GM20000 (cell line): ENCODE measurements at places on chromosomes 12 and 14.
A peak's percentile ranks its signal among the peaks of the same experiment; 100 is the strongest.

DNA sequence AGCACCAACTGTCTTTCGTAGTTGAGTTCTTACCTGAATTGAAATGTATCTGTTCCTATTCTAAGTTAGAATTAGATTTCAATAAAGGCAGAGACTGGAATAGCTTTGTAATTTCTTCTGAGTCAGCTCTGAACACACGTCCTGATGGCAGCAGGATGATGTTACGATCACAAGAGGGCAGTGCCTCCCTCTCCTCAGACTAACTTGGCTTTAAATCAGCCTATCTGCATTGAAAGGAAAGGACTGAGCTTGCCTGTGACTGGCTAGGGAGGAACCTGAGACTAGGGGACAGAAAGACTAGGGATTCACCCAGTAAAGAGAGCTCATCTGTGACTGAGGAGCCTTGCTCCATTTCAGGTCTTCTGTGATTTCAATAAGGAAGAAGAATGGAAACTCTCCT, 323.7 kb upstream of the OR4E1 start:
- no peak for DNase-seq

DNA sequence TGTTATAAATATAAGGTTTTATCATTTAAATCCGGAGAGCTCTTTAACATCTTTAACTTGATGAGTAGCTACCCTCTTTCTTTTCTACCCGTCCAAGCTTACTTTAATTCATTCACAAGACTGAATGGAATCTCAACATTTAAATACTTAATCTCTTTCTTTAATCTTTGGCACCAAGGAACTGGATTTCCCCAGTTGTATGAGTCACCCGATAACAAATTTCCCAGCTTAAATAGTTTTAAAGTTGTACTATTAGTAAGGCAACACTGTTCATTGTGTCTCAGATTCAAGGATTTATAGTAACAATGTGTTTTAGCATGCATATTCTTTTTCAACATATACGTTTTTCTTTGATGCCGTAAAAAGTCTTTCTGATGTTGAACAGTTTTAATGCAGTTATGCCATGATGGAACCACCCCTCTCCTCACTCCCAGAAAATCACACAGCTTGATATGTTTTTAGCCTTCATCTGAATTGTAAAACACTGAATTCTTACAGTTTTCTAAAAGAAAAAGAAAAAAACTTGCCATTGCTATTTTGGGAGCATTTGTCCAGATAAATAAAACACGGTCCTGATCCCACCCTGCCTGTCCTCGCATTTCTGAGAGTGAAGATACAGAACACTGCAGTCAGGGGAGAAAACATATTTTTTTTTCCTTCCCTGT, 16.0 kb upstream of the LRP6 start:
- DNase-seq, result no peak

DNA sequence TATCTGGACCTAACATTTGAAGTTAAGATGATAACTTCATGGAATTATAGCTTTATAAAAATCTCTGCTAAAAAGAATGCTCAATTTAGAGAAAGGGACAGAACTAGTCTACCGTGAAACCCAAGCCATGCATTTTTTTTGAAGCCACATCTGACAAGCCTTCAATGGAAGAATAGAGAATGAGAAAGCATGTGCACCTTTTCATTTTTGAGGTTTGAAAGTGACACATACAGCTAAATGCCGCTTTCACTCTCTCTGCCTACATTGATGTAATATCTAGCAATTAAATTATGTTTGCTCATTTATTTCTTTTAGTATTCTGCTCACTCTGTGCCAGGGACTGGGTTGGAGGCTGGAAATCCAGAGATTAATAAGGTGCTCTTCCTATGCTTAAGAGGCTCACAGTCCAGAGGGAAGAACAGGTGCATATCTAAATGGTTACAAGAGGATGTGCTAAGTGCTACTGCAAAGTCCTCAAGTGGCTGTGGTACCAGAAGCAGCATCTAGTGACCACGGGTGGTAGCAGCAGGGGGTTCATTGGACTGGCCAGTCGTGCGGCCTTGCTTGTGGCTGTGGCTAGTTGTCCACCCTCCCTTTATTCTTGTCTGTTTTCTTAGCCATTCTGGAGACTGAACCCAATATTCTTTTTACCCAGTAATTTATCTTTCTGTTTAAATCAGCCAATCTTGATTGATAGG, 60.4 kb downstream of the PPP1R36 start:
- no peak for DNase-seq

GRCh38 chr14:37195327-37195726, 2.4 kb upstream of the MIPOL1 start:
- DNase-seq, result no peak

- DNase-seq, result no peak
These were observed 71.1 kb downstream of the PTCSC3 start for GRCh38 chr14:36105401-36105800.

- DNase-seq, result no peak
These were observed 60.8 kb downstream of the ITPK1 start for GRCh38 chr14:93054876-93055275.

- no peak for DNase-seq
These were observed 2.6 kb downstream of the TESC start for GRCh38 chr12:117096501-117097042.

DNA sequence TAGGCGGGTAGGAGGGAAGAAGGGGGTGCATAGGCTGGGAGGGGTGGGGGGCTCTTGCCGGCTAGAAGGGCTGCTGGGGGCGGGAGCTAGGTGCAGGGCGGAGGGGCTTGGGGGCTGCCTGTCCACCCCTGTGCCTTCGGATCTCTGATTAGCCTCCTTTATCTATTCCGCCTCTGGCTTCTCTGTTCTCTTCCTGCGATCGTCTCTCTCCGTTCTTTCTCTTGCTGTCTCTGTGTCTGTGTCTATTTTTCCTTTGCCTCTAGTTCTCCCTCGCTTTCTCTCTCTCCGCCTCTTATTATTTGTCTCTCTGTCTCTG, 166.7 kb upstream of the LHX5 start:
- DNase-seq, result no peak

GRCh38 chr12:88093573-88093972, 48.3 kb downstream of the CEP290 start:
- no peak for DNase-seq

- no peak for DNase-seq
These were observed 16.2 kb downstream of the PXN start for GRCh38 chr12:120249266-120249874.

- DNase-seq, result no peak
These were observed 426.8 kb downstream of the VRK1 start for GRCh38 chr14:97224016-97224415.

GRCh38 chr12:123388951-123389559, 5.1 kb downstream of the KMT5A start:
- DNase-seq, result peak; percentile 76

DNA sequence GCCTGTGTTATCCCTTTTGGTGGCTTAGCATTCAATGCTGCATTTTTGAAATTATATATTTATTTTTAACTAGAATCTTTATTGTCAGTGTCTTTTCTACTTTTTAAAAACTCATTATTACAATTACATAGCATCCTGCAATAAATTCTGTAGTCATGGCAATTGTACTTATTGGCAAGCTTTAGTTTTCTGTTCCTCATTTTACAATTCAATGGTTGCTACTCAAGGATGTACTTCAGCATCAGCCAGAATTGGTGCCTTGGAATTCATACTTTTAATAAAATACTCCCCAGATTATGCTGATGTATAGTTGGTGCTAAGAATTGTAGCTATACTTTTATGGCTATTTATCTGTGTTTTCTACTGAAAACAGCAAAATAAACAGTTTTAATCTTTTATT, 1756.8 kb upstream of the SEL1L start:
- DNase-seq, result no peak

DNA sequence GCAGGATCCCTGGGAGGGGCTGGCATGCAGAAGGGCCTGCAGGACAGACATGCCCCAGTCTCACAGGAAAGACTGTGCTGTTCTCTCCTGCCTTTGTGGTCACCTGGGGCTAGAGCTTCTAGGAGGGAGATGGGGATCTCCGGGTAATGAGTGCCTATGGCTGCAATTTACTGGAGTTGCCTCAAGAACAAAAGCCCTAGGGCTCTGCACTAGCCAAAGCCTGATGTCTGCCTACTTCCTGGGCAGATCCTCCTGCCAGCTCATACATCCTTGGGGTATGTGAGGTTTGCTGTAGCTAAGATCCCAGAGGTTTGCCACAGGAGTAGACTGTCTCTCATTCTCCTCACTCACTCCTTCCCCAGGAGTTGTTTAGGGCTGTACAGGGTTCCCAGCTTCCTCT, 106.9 kb upstream of the PPFIA2 start:
- no peak for DNase-seq

DNA sequence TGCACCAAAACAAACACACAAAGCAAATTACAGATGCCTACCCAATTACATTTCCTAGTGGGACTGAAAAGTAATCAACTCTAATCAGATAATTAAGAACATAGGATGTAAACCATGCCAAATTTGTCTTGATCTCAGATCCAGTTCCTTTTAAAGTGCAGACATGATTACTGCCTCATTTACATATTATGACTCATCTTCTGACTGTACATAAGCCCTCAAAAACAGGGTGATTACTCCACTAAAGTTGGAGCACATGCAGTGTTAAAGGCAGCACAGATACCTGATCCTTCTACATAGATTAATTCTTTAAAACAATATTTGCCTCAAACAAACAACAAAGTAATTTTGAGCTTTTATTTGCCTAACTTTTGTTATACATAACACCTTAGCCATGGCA, 337.2 kb downstream of the RPS29 start:
- DNase-seq, result no peak

GRCh38 chr14:50530358-50530757, 2.0 kb downstream of the MAP4K5 start:
- DNase-seq, result no peak

- no peak for DNase-seq
These were observed 29.1 kb downstream of the TMEM260 start for GRCh38 chr14:56608689-56609088.

DNA sequence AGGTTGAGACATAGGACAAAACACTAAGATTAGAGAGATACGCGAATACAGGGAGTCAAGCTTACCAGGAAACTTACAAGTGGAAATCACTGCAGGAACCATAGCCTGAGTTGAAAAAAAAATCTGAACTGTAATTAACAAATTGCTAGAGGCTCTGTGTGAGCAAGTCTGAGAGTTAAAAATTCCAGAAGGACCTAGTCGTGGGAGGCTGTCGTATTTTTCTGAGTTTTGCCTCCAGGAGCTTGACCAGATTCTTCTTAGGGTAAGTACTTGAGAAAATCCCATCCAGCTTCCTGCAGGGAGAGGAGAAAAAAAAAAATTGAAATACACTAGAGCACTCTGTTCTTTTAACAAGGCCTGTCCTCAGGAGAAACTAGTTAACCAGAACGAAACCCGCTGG, 22.7 kb downstream of the DIO2 start:
- DNase-seq, result no peak

GRCh38 chr12:72271451-72272090, 599 bp upstream of the TRHDE start:
- DNase-seq, result peak; percentile 24

- DNase-seq, result peak; percentile 5
These were observed 748.8 kb downstream of the C12orf50 start for GRCh38 chr12:87280356-87280755.

- no peak for DNase-seq
These were observed 27.6 kb downstream of the KICS2 start for GRCh38 chr12:64194333-64195149.

GRCh38 chr12:17511369-17511768, 578.6 kb downstream of the RERGL start:
- no peak for DNase-seq

DNA sequence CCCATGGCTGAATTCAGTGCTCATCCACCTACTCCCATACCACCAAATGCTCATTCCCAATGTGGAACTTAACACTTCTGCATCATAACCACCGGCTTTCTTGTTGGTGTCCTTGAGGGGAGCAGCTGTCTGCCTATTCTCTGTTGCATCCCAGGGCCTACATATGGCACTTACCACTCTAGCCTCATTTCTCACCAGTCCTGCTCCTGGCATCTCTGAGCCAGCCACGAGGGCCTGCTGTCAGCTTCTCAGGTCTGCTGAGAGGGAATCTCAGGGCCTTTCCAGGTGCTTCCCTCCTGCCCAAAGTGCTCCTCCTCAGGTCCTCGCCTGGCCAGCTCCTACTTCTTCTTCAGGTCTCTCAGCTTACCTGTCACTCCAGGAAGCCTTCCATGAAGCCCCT, 24.0 kb upstream of the RND1 start:
- no peak for DNase-seq

DNA sequence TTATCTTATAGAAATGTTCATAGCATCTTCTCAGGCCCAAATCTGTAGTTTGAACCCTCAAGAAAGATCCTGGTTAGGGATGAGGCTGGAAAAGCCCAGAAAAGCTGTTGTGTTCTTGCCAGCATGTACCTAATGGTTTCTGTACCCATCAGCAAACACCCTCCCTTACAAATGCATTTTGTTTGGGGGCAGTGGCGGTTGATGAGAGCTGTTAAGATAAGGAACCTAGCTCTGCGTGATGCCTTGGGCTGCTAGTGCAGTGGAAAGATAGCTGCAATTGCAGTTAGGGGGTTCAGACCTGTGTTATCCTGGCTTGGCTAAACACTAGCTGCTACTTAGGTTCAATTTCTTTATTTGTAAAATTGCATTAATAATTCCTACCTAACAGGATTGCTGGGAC, 3.6 kb downstream of the TPH2 start:
- DNase-seq, result no peak

DNA sequence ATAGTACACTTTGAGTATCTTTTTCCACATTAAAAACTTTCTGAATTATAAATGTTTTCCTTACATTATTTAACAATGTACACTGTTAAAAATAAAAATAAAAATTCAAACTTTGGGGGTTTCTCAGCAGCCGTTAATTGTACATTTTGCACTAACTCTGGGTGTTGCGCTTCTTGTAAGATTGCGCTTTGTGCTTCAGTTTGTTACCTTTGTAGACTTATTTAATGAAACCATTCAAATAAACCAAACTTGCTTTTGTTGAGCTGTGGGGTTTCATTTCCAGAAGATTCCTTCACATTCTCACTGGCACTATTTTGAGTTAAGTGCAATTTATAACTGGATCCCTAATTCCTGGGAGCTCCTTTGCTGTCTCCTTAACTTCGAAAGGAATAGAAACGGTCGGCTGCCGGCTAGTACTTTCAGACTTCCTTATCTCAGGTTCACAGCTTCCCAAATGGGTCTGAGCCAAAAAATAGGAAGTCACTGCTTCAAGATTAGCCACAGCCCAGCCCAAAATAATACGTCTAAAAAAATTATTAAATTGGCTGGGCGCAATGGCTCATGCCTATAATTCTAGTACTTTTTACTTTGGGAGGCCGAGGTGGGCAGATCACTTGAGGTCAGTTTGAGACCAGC, 38.2 kb downstream of the RAD52 start:
- no peak for DNase-seq

DNA sequence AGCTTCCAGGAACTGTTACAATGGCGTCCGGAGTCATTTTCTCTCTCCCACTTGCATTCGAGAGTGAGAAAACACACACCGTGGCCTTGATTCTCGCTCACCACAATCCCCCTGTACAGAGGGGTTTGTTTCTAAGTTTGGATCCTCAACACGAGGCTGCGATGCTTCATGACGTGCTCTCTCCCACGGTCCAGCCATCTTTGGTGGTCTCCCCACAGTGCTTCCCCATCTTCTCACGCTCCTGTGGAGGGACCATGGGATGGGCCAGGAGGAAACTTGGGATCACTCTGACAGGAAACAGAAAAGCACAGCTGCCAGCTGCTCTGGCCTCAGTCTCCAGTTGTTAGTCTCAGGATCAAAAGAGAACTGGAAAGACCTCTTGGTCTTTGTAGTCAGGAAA, 28.1 kb downstream of the OR10P1 start:
- no peak for DNase-seq

GRCh38 chr14:90654831-90655276, 161.4 kb downstream of the TTC7B start:
- no peak for DNase-seq

GRCh38 chr12:69179786-69180185, 59.6 kb upstream of the CPSF6 start:
- DNase-seq, result no peak

- no peak for DNase-seq
These were observed 54.5 kb downstream of the C12orf75 start for GRCh38 chr12:105384916-105385535.
